ENCODE measurements at places on chromosomes 5 and 9.

DNA sequence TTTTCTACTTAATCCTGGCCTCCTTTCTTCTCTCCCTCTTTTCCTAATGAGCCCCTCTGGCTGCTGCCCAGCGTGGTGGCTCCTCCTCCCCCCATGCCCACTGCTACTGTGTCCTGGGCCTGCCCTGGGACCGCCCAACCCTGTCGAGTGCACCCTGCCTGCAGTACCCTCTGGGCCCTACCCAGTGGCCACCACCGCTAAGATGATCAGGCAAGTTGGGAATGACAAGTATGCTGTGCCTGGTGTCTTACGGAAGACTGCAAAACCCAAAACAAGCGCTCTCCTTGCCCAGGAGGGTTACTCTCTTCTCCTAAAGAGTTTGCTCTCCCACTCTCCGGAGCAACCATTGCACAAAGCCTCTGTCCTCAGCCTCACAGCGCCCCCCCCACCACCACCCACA, 273.7 kb downstream of the SYK start:
- no peak for DNase-seq

DNA sequence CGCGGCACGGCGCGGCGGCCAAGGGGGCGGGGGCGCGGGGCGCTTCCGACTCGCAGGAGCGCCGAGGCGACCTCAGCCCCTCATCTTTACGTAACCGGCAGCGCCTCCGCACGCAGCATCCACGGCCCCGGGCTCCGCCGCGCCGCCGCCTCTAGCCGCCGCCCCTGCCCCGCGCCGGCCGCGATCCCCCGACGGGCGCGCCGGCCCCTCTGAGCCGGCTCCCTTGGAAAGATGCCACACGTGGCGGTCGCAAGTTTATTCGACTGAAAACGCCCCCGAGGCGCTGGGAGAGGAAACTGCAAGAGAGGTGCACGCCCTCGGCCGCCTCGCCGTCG, 1.0 kb downstream of the KLF9 start:
- peak; percentile 55 for DNase-seq

- DNase-seq, result no peak
Measured at GRCh38 chr5:2514484-2514883, 237.0 kb downstream of the IRX2 start.

DNA sequence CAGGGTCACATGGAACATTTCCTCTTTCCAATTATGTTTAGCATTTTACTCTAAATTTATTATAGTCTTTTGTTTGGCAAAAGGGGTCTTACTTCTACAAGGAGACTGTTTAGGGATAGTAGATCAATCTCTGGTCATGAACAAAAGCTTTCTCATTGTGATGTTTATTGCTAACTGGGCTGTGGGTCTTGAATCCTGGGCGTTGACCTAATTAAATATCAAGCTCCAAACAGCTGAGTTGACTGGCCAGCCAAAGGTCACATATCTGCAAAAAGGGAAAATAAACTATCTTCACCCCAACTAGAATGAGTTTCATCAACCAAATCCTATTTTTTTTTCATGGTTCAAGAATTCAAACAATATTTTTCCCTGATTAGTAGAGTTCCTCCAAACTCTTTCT, 245.4 kb upstream of the TUT7 start:
- no peak for DNase-seq

DNA sequence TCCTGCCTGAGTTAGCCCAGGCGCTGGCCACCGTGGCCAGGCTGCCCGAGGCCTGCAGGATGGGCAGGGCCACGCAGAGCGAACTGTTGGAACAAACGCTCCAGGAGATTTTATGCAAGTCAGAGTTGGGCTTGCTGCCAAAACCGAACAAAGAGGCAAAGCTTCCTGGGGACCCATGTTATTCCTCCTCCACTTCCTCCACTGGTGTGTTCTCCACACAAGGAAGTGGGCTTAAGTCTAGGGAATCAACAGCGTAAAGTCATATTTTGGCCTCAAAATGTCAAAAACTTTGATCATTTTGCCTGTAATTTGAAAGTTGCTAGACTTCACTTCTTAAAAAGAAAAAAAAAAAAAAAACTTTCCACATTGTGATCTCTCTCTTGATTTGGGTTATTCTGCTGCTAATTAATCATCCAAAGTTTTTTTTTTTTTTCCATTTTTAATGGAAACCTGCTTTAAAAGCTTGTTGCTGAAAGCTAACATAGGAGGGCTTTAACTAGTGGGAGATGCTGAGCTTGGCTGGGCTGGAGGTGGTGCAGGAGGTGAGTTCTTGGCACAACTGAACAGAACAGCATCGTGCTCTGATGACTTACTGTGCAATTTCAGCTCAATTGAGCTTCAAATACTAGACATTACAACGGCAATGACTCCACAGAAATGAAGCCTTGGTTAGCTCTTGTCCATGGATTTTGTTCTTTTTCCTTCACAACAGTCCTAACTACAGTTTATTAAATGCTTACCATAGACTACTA, 73.0 kb downstream of the PTPDC1 start:
- DNase-seq, result peak; percentile 79

- DNase-seq, result no peak
Measured at GRCh38 chr5:132289097-132289496, 5.1 kb upstream of the SLC22A4 start.

- DNase-seq, result no peak
Measured at GRCh38 chr5:123124859-123125595, 36.0 kb downstream of the PRDM6 start.

- no peak for DNase-seq
Measured at GRCh38 chr9:94031380-94031779, 52.9 kb upstream of the PTPDC1 start.

GRCh38 chr5:145470396-145470979, 364.7 kb downstream of the PRELID2 start:
- peak; percentile 53 for DNase-seq

- no peak for DNase-seq
Measured at GRCh38 chr9:136700959-136701667, 11.3 kb upstream of the DIPK1B start.

GRCh38 chr9:127975376-127976315, 5.1 kb downstream of the EEIG1 start:
- DNase-seq, result no peak

- no peak for DNase-seq
Measured at GRCh38 chr9:16180546-16180945, 627.7 kb downstream of the CCDC171 start.

DNA sequence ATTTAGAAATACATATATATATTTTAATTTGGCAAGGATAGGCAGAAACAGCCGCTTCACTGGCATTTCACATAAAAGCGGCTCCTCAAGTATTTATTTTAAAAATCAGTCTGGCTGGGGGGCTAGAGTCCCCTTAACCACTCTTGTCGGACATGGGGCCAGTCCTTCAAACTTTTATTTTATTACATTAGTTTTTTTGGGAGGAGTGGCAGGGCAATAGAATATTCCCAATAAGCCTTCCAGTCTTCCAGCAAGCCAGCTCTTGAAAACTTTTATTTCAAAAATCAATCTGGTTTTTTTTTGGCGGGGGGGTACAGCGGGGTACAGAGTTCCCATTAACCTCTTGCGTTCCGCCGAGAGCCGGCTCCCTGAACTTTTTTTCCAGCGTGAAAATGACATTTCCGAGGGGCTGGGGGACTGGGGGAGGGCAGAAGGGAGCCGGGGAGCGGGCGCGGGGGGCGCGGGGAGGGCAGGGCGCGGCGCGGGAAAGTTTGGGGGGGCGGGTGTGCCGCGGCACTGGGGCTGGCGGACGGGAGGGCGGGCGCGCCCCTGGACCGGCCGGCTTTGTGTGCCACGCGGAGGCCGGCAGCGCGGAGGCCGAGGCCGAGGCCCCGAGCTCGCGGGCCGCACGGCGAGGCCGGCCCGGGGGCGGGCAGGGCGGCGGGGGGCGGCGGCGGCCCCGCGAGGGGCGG, 504 bp upstream of the ZNF618 start:
- no peak for DNase-seq

- no peak for DNase-seq
Measured at GRCh38 chr9:16012621-16013020, 459.8 kb downstream of the CCDC171 start.

DNA sequence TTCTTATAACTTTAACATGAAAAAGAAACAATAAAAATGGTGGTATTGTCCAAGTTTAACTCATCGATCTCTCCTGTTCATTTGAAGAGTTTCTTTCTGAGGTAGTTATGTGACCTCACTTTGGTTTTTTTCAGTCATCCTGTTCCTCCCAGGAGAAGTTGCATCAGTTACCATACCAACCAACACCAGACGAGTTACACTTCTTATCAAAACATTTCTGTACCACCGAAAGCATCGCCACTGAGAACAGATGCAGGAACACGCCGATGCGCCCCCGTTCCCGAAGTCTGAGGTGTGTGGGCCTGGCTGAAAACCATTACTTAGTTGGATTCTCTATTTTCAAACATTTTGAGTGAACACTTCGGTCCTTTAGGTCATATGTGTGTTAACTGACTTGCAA, 96.3 kb downstream of the CD180 start:
- no peak for DNase-seq

DNA sequence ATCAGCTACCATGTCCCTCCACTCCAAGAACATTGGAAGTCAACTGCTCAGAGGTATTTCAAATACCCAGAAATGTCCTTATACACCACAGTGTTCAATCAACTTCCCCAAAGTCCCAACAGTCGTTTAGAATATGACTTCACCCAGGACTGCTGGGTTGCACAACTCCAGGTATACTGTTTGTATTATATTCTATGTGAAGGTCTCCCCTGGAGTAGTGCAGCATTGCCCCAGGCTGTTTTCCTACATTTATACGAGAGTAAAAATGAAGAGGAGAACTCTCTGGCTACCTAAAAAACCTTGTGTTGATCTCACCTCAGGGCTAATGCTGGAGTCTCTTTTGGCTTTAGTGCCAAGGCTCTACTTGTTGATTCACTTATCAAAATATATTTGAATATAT, 183.6 kb upstream of the MAP3K1 start:
- DNase-seq, result no peak

DNA sequence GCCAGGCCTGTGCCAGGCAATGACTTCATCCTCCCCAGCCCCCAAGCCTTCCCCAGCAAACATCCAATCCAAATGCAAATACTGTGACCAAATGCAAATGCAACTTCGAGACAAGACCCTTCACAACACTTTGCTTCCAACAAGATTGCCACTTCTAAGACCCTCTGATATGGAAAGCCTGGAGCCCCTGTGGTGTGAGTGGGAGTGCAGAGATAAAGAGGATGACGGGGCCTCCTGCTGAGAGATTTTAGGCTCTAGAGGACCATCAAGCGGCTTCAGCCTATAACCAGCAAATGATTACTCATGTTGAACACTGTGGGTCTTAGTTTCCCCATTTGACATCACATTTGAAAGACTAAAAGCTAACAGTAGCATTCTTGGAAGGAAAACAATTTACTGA, 46.6 kb upstream of the GABRP start:
- no peak for DNase-seq

GRCh38 chr5:150606476-150606875, 34.0 kb upstream of the SYNPO start:
- no peak for DNase-seq

DNA sequence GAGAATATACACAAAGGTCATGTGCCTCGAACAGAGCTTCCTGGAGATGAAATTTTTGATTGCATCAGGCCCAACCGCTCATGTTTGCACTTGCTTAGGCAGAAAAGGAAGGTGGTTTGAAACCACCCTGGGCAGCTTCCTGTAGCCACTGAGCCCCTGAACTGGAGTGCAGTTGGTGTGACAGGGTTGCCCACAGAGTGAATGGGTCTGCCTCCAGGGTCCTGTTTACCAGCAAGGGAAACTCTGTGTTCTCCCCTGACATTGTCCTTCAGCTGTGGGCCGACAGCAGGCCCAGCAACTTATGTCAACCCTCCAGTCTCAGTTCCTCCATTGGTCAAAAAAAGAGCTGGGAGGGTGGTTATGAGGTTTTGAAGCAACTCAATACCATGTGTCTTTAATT, 289.6 kb downstream of the KIF4B start:
- DNase-seq, result no peak

GRCh38 chr5:98492258-98492657, 281.2 kb upstream of the RGMB start:
- no peak for DNase-seq

DNA sequence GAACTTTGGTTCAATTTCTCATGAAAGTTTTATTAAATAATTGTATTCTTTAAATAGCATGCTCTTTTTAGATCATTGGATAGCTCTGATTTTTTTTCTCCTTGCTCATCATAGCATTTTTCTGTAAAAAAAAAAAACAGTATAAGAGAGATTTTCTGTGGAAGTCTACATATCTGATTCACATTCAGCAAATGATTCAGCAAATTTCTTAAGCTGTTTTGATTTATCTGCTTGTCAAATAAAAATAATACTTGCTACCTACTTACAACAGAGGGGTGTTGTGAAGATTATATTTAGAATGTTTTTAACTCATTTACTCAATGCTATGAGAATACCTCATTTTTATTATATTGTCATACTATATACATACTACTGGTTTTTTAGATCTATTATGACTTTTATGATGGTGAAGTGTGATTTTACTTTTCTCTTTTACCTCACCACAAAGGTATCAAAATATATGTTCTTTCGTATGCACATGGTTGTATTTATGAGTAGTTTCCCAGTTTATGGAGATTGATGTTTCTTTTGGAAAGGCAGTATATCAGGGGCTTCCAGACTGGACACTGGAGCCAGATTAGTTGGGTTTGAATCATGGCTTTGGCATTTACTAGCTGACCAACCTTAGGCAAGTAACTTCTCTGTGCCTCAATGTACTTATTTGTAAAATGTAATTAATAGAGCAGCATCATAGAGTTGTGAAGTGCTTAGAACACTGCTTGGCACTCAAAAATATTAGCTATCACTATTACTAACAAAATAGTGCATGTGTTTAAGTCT, 25.5 kb downstream of the TNPO1 start:
- no peak for DNase-seq

- no peak for DNase-seq
Measured at GRCh38 chr5:92418341-92418740, 1035.2 kb upstream of the ARRDC3 start.

DNA sequence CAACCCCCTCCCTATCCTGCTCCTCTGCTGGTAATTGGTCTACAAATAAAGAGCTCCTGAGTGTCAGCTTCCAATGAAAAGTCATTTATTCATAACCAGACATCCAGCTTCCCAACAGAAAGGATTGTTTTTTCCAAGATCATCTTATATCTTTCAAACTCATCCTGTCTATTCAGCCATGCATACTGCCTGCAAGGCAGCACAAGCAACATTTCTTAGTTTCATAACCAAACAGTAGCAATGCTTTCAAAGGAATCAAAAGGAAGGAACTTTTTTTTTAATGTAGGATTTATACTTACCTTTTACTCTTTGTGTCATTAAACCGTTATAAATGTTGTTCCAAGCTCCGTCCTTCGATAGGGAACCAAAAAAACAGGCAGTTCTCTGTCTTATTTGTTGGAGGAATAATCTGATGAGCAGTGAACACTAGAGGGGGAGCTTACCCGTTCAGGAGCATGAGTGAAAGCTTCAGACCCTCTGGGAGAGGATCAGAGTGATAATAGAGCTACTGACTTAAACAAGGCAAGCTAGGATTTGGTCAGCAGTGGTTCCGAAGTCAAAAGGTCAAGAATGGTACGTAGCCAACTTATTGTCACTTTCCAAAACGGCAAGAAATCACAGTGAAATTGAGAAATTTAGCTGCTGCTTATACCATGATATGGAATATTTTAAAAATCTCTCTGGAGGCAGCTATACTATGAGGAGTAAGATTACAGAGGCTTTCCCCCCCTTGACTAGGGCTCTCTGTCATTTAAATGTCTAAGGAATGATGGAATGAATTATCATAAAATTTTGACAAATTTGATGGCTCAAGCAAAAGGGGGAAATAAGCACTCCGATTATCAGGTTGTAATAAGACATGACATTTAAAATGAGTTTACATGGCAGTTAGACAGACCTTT, 892.9 kb downstream of the NR2F1-AS1 start:
- DNase-seq, result peak; percentile 90

- no peak for DNase-seq
Measured at GRCh38 chr5:84131372-84131771, 253.3 kb downstream of the EDIL3 start.
